Trophoblast cell (in vitro differentiated cells and primary cell): ENCODE measurements at places on chromosomes 11 and 22.

GRCh38 chr11:283405-284104 lies 5.3 kb downstream of the NLRP6 start:
- no peak for DNase-seq

GRCh38 chr22:42780070-42780540 lies 59.4 kb upstream of the A4GALT start:
- DNase-seq, result peak; percentile 98

GRCh38 chr22:45537734-45538181 lies 35.1 kb downstream of the FBLN1 start:
- no peak for DNase-seq

DNA sequence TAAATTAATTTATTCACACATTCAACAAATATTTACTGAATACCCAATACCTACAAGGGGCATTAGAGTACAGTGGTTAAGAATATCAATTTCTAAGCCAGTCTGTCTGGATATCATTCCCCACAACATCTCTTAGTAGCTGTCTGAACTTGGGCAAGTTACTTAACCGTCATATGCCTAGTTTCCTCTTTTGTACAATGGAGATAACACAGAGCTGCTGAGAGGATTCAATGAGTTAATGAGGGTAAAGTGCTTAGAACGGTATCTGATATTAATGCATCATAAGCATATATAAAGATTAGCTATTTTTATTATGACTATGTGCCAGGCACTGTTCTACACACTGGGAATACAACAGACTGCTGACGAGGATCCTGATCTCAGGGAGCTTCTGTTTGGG lies 116.4 kb downstream of the APOL5 start:
- no peak for DNase-seq

- DNase-seq, result no peak
These were observed 9.8 kb upstream of the MPEG1 start for GRCh38 chr11:59222464-59223060.

DNA sequence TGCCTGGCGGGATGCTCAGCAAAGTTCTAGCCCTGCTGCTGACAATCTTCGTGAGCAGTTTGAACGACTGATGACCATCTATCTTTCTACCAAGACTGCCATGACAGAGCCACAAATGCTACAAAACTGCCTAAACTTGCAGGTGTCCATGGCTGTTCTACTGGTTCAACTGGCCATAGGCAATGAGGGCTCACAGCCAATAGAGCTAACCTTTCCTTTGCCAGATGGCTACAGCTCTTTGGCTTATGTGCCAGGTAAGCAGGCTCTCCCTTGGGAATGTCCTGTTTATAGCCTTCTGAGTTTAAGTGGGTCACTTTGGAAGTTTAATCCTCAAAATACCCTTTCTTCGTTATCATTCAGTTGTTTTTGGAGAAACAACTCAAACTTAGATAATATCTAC lies 20.1 kb downstream of the UBE4A start:
- no peak for DNase-seq

DNA sequence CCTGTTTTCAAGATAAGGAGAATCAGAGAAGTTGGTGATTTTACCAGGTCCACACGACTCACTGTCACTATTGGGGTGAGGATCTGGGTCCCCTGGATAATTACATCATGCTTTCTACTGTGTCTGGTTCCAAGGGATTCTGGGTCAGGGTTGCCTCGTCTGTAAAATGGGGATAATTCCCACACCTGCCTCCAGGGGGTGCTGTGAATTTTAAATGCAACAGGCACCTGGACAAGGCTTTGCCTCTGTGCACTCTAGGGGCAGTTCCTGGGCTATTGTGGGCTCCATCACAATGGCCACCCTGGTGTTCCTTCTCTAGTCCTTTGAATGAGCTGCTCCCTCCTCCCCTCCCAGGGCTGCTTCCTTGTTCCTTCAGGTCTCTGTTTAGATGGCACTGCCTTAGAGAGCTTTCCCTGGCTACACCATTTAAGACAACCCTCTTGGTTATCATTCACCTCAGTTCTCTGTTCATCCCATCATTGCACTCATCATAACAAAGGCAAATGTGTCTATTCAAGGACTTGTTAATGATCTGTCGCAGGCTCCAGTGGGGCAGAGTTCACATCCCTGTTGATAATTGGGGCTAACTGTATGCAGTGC lies 178.6 kb downstream of the MIAT start:
- peak; percentile 6 for DNase-seq

- no peak for DNase-seq
These were observed 1.9 kb downstream of the SEPTIN5 start for GRCh38 chr22:19716041-19716828.

DNA sequence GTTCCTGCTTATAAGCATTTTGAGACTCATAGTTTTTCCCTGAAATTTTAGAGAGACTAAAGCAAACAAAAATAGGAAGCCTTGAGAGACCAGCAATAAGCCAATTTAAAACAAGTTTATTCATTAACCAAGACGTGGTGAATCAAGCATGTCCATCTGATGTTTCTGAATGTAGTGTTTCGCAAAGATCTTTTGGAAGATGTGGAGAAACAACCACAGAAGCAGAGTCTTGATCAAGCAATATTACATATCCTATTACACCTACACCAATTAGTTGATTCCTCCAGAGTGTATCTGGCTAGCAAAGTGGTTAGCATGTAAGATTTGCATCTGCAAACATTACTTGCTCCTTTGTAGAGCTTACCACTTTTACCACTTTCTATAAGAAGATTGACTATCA lies at the start of gene OVCH2:
Gene OVCH2 (minus strand): TSS at position 101 of the 400 bp plus-strand sequence. CDS start 83 bp downstream, at position 18.
- no peak for DNase-seq

- no peak for DNase-seq
These were observed 25.8 kb upstream of the SLC22A12 start for GRCh38 chr11:64564947-64565889.

- no peak for DNase-seq
These were observed 78.6 kb downstream of the TIMP3 start for GRCh38 chr22:32880061-32880460.

GRCh38 chr22:31728857-31729256 lies 21.1 kb downstream of the PRR14L start:
- peak; percentile 21 for DNase-seq

- no peak for DNase-seq
These were observed 119.2 kb downstream of the SPON1 start for GRCh38 chr11:14081581-14082231.

- no peak for DNase-seq
These were observed 272.5 kb downstream of the SBF2 start for GRCh38 chr11:10021563-10021962.

GRCh38 chr11:126800009-126800408 lies 200.6 kb downstream of the KIRREL3 start:
- DNase-seq, result no peak

GRCh38 chr11:23079382-23079813 lies 219.1 kb upstream of the CCDC179 start:
- DNase-seq, result no peak

DNA sequence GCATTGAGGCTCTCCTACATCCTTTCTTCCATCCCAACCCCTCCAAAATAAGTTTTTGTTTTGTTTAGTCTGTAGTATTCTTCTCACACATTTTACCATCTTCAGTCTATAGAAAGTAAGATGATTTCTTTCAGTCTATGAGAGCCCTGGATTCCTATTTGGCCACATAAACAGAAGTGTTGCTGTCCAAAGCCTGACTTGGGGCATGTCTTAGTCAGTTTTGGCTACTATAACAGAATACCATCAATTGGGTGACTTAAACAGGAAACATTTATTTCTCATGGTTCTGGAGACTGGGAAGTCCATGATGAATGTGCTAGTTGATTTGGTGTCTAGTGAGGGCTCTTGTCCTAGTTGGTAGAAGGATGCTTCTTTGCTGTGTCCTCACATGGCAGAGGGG lies 146.8 kb upstream of the DDI1 start:
- DNase-seq, result no peak

DNA sequence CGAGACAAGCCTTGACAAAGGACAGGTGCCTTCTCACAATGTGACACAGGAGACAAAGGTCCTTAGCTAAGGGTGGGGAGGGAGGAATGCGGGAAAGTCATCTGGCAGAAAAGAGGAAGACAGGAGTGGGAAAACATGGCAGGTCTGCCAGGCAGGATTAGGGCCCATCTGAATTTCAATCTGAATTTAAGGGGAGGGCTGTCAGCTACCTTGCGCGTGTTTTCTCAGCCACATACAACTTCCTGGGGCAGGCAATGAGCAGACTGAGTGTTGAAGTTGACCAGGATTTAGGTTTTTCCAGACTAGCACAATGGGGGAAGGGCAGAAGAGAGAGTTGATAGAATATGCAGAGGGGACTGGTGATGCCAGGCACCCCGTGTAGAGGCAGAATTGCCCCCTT lies 66.7 kb upstream of the LARGE1 start:
- DNase-seq, result no peak

GRCh38 chr11:96246718-96247552 lies 96.1 kb downstream of the MAML2 start:
- DNase-seq, result no peak

DNA sequence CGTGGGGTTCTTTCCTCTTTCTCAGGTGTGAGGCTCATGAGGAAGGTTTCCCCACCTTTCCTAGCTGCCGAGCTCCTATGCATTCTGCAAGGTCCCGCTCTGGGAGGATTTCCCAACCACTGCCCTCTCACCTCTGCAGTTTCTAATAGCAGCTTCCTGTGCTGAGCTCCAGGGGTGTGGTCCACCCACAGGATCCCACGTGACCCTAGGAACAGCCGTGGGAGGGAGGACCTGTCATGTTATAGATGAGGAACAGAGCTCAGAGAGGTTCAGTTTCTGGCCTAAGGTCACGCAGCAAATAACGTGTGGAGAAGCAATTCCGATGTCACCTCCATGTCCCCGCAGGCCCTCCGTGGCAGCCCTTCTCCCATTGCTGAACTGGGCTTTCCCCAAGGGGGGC lies 38.5 kb downstream of the FLRT1 start:
- no peak for DNase-seq

GRCh38 chr11:83717537-83717936 lies 431.4 kb upstream of the CCDC90B start:
- DNase-seq, result no peak

GRCh38 chr11:102760344-102761035 lies 19.9 kb downstream of the MMP10 start:
- DNase-seq, result peak; percentile 90

GRCh38 chr11:1487091-1487850 lies 692 bp upstream of the MOB2 start:
- no peak for DNase-seq

GRCh38 chr11:88104408-88104807 lies 70.8 kb downstream of the RAB38 start:
- no peak for DNase-seq

DNA sequence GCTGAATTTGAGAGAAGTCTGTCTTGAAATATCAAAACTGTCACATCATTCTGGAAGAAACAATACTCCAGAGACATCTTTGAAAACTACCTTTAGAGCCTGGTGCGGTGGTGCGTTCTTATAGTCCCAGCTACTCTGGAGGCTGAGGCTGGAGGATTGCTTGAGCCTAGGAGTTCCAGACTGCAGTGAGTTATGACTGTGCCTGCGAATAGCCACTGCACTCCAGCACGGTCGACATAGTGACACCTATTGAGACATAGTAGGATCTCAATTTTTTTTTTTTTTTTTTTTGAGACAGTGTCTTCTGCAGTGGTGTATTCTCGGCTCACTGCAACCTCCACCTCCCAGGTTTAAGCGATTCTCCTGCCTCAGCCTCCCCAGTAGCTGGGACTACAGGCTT lies 11.5 kb upstream of the AIFM3 start:
- DNase-seq, result peak; percentile 26

- DNase-seq, result no peak
These were observed 22.9 kb downstream of the AMBRA1 start for GRCh38 chr11:46570790-46571398.

DNA sequence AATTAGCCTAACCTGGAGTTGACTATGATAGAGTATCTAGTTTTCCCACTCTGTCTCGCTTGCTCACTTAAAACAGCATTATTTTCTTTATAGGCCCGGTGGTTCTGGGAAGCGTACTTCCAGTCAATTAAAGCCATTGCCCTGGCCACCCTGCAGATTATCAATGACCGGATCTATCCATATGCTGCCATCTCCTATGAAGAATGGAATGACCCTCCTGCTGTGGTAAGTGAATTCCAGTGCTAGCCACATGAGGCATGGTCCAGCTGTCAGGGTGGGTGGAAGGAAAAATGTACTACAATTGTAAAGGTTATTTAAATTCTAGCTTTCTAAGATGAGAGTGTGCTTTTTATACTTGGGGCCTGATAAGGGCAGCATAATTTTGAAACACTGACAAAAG lies 76.0 kb downstream of the EXT2 start:
- no peak for DNase-seq

DNA sequence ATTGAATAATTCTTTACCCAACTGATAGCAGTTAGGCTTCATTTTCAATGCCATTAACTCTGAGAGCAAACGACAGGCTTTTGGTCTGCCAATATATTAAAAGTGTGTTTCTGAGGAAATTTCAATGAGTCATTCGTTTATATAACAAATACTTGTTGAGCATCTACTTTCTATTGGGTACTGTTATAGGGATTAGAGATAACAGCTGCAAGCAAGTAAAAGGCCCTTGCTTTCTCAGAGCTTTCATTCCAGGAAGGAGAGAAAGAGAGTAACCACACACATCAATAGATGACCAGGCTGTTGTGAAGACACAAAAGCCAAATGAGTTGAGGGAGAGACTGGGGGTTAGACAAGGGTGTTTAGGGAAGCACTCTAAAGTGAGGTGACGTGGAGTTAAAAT lies 35.7 kb downstream of the CD44 start:
- no peak for DNase-seq

GRCh38 chr11:33723238-33723881 lies 12.9 kb downstream of the CD59 start:
- peak; percentile 98 for DNase-seq

GRCh38 chr22:46587061-46587460 lies 33.1 kb upstream of the GRAMD4 start:
- no peak for DNase-seq

DNA sequence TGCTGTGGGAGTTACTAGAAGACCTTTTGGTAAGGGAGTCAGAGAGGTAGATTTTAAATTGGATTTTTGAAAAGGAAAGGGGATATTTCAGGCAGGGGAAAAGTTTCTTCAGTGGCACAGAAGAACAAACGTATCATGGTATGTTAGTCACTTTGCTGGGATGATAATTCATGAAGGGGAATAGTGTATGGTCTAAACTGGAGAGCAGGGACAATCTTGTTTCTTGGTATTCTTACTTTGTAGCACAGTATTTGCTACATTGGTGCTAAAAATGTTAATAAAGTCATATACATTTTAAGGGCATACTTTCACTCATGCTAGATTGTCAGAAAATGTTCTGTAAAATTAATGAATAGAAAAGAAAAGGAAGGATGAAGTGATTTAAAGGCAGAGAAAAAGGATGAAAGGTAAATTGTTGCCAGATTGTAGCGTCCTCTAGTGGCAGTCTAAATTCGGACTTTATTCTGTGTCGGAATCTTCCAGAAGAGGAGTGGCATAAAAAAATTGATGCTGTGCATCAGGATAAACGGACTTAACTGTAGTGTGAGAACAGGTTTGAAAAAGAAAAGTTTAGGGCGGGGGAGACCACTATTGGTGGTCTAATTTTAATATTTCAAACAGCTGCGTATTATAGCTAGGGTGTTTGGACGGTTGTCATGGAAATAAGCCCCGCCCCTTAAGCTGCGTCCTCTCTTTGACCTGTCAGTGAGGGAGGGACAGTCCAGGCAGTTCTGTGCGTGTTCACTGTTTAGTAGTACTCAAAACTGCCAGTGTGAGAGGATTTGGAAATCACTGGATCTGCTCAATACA lies at the start of gene BCO2:
Gene BCO2 (plus strand): TSS at position 724 of the 810 bp plus-strand sequence. CDS start 90 bp downstream, outside the sequence.
- DNase-seq, result peak; percentile 83
